ENCODE measurements at places on chromosomes 13 and 19.

DNA sequence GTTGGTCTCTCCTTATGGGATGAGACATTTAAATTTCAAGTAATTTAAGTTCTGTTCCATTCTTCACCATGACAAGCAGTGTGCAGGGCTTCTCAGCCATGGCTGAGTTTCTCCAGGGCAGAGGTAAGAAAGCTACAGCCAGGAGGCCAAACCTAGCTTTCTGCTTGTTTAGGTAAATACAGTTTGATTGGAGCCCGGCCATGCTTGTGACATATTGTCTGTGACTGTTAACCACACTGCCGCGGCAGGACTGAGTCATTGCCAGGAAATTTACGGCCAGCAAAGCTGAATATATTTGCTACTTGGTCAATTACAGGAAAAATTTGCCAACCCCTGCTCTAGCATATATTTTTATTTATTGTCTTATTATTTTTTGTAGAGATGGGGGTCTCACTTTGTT is 10.7 kb downstream of the NLRP8 start:
- no peak for DNase-seq

GRCh38 chr19:39430675-39431593 is 4.8 kb downstream of the RPS16 start:
- DNase-seq = peak; percentile 83

- no peak for DNase-seq
Observed at GRCh38 chr13:110867380-110867779, 47.5 kb downstream of the ANKRD10 start.

DNA sequence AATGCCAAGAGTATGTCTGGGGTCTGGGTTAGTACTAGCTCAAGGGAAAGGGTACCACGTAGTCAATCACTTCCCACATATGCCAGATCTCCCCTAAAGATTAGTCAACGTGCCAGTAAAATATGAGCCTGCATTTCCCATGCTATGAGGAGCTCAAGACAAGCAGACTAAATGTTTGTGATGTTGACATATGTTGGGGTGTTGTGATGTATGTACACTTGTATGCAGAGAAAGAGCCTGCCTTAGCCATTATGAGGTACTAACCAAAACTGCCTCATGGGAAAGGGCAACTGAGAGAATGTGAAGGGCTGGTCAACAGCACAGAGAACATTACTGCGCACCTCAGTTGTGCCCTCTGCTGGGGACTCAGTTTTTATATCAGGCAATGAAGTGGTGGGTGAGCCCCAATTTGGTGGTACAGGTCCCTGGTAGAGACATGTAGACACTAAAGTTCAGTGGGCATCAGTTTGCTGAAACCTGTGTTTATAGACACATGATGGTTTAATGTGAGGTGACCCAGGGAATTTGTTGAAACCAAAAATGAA is 287.0 kb downstream of the DCT start:
- peak; percentile 3 for DNase-seq

- DNase-seq = no peak
Observed at GRCh38 chr13:42063105-42063504, 14.7 kb downstream of the DGKH start.

DNA sequence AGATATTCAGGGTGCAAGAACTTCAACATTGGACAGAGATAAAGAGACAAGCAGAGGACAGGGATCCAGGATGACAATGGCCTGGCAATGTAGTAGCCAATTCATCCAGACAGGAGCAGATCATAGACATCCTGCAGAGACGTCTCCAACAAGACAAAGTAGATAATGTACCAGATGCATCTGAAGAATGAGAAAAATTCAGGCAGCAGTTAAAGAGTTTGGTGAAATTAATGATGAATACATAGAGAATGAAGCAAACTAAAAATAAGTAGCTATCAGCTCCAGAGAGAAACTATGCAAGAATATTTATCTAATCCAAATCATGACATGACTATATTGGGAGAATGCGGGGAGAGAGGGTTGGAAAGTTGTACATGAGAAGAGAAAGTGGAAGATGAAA is 278.4 kb upstream of the DACH1 start:
- no peak for DNase-seq

GRCh38 chr19:45863840-45864628 is at the start of gene FOXA3:
FOXA3 (plus strand) TSS chr19:45864326; CDS start chr19:45864457, 131 bp downstream.
- DNase-seq = peak; percentile 70

- DNase-seq = no peak
Observed at GRCh38 chr13:25394402-25395060, 22.8 kb downstream of the ATP8A2 start.

GRCh38 chr13:73835138-73835721 is 299.0 kb downstream of the KLF12 start:
- peak; percentile 60 for DNase-seq

GRCh38 chr19:11624069-11624463 is 26.8 kb downstream of the ZNF627 start:
- DNase-seq = no peak

GRCh38 chr13:76160961-76161925 is 525.1 kb downstream of the LMO7 start:
- no peak for DNase-seq

DNA sequence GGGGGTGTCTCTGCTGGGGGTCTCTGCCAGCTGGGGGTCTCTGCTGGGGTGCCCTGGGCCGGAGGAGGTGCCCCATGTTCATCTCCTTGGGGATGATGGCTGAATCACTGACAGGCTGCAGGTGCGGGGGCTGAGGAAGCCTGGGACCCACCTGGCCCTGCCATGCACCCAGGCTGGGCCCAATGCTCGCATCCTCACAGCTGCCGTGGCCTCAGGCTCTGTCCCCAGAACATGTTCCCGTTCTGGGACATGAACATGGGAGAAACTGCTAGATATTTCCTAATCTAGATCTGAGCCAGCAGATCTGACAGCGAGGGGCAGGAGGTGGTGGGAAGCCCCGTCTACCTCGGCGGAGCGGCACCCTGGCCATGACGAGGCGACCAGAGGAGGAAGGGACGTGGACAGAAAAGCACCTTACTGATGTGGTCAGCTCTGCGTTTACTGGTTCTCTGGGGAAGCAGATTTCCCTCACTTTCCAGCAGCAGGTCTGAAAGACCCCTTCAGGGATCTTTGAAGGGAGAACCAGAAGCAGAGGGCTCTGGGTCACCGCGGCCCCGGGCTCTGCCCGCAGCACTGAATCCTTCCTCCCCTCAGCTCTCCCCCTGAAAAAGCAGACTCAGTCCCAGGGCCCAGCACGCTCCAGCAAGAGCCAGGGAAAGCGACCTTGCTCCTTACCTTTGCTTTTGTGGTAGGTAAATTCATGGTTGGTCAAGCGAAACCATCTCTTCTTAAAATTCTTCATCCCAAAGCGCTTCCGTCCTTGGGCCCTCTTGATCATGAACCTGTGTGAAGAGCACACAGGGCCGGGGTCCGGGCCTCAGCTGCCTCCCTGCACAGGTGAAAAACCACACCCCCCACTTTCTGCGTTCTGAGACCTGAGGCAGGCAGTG is 26.5 kb upstream of the C13orf46 start:
- no peak for DNase-seq

GRCh38 chr19:4730740-4731171 is 7.1 kb upstream of the DPP9 start:
- DNase-seq = peak; percentile 71

DNA sequence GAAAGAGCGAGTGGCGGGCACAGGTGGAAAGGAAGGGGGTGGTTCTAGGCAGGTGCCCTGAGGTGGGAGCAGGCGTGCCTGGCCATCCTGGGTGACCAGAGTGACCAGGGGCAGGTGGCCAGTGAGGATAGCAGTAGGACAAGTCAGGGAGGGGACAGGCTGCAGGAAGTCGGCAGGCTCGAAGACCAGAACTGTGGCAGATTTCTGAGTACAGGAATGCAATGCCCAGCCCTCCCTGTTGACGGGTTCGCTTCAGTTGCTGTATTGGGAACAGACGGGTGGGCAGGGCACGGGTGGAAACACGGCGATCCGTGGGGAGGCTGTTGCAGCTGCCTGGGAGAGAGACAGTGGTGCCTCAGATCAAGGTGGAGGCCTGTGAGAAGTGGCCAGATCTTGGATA is 1.9 kb downstream of the ZNF628 start:
- DNase-seq = no peak

DNA sequence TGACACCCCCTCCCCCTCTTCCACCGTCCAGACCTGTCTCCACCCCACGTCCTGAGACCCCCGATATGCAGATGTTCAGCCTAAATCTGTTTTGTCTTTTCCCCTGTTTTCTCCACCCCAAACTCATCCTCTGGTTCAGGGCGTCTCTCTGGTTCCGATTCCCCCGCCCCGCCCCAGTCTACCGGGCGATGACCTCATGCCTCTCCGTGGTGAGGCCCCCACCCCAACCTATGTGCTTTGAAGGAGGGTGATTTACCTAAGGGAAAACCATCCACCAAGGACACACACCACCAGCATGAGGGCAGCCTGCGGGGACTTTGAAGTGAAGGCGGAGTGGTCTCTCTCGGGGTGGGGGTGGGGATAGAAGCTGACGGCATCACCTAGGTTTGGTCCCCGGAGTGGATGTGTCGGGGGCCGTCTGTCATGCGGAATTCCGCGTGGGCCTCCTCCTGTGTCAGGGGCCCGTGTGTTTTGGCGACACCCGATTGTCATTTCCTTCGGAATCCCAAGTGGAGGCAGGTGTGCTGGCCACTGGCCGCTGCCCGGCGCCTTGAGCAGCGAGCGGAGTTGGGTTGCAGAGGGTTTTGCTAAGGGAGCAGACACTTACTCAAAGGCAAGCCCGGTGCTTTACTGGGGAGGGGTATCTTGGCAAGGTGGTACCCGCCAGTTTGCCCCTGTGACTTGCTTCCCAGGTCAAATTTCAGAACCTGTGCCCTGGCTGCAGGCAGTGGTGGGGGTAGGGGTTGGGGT is 1.4 kb downstream of the FZR1 start:
- DNase-seq = peak; percentile 60

- DNase-seq = no peak
Observed at GRCh38 chr19:1453525-1454364, 3.8 kb downstream of the APC2 start.

DNA sequence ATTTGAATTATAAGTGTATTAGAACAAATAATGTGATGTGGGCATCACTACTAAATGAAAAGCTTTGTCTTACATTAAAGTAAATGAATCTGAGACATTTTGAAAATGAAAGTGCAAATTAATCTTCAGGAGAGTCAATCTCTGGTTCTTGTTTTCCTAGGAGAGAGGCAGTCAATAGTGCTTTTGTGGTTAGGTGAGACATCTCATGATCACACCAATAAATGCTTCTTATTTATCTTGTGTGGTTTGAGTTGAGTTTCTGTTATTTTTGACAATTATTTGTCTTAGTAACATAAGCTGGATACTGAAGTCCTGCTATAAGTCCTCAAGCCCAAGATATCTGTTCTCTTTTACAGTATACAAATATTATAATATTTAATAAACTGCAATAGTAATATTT is 1378.0 kb upstream of the PCDH9 start:
- no peak for DNase-seq

DNA sequence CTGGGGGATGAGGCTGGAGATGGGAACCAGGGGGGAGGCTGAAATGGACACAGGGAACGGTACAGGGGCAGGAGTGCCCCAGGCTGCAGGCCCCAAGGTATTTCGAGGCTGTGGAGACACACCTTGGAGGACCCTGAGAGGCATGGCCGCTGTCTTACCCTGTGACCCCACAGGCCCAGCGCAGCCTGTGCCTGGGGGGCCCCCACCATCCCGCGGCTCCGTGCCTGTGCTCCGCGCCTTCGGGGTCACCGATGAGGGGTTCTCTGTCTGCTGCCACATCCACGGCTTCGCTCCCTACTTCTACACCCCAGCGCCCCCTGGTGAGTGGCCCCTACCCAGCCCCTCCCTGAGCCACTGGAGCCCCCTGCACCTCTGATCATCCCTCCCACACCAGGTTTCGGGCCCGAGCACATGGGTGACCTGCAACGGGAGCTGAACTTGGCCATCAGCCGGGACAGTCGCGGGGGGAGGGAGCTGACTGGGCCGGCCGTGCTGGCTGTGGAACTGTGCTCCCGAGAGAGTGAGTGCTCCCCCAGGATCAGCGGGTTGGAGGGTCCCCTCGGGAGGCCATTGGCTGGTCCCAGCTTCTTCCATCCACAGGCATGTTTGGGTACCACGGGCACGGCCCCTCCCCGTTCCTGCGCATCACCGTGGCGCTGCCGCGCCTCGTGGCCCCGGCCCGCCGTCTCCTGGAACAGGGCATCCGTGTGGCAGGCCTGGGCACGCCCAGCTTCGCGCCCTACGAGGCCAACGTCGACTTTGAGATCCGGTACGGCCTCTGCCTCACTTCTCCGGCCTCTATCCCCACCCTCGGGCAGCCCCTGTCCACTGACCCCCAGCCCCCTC is 16.9 kb upstream of the SPIB start:
- no peak for DNase-seq
